Tibial artery (tissue), 4 donors: ENCODE measurements at places on chromosomes 7 and 10.

- H3K4me3 ChIP-seq = no peak overlapping the region
- no peaks in the 10 kb centered on the region for H3K27me3 ChIP-seq
Observed at GRCh38 chr7:82109288-82109687, 334.3 kb downstream of the CACNA2D1 start.

DNA sequence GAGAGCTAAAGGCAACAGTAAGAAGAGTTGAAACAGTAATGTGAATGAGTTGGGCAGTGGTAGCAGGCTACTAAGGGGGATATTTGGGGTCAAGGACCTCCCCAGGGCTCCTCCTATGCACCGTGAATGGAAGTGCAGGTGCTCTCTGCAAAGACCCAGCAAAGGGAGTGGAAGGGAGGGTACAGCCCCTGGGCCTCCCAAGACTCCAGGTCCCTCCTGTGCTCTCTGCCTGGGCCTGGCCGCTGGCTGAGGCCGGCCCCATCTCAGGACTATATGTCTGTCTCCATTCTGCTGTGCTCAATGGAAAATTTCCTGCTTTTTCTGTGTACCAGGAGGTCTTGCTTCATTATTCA is 372.1 kb upstream of the MKI67 start:
- H3K4me1 ChIP-seq = no peaks in the 10 kb centered on the region
- H3K27ac ChIP-seq = no peak overlapping the region
- H3K27me3 ChIP-seq = no peaks in the 10 kb centered on the region
- H3K4me3 ChIP-seq = no peak overlapping the region
- H3K36me3 ChIP-seq = no peaks in the 10 kb centered on the region

DNA sequence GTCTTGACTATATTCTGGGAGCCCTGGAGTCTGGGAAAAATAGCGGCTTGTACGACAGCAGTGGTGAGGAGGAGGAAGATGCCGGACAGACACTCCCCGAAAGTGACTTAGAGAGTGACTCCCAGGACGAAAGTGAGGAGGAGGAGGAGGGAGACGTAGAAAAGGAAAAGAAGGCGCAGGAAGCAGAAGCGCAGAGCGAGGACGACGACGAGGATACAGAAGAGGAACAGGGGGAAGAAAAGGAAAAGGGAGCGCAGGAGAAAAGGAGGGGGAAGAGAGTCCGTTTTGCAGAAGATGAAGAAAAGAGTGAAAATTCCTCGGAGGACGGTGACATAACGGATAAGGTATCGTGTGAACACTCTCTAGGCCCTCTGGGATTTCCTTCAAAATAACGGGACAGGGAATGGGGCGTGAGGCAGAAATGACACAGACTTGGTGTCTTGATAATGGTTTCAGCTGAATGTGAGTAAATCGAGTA is 908 bp downstream of the NOM1 start:
- H3K27me3 ChIP-seq = peaks cover 8% of the 10 kb centered on the region
- H3K36me3 ChIP-seq = peaks cover 32% of the 10 kb centered on the region
- H3K27ac ChIP-seq = no peak overlapping the region
- no peak for DNase-seq

GRCh38 chr10:3737864-3738263 is 47.1 kb downstream of the KLF6 start:
- no peaks in the 10 kb centered on the region for H3K4me1 ChIP-seq
- H3K27ac ChIP-seq = no peak overlapping the region
- H3K4me3 ChIP-seq = no peak overlapping the region
- H3K27me3 ChIP-seq = no peaks in the 10 kb centered on the region
- no peaks in the 10 kb centered on the region for H3K36me3 ChIP-seq

DNA sequence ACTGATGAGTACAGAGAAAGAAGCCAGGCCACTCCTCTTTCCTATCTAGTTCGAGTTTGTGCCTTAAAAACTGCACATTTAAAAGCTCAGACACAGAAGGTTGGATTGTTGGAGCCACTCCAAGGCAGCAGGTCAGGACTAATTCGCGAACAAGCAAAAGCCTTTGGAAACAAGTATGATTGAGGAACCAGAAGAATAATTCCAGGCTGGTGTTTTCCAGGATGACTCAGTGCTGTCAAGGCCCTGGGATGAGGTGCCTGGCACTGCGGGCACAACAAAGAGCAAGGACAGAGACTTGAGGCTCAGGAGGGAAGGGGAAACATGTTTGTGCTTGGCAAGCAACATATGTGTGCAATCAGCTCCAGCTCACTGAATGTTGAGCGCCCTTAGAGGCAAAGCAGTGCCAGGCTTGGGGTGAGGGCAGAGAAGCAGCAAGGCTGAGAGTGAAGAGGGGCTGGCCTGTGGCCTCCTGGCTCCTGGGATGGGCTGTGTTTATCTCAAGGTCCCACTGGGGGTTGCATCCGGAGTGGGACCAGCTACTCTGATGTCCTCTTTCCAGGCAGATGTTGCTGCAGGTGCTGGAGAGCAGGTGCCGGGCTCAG is 44.1 kb downstream of the VSTM4 start:
- H3K4me1 ChIP-seq = no peaks in the 10 kb centered on the region
- no peaks in the 10 kb centered on the region for H3K36me3 ChIP-seq
- H3K27ac ChIP-seq = no peak overlapping the region
- no peak overlapping the region for H3K4me3 ChIP-seq
- no peak for DNase-seq

DNA sequence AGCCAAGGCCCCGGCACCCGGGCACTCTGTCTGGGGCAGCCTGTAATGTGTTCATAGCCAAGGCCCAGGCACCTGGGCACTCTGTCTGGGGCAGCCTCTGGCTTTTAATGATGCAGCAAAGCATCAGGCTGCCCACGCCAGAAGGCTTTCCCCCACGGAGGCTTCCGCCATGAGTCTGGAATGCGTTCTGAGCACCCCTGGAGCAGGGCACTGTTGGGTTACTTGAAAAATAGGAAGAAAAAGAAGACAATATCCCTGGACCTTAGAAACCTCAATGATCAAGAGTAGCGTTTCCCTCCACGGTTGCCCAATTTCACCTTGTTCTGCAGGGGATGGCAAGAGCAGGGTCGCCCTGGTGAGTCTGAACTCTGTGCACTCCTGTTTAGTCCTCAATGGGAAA is 565.0 kb downstream of the PTPRN2 start:
- DNase-seq = no peak
- no peak overlapping the region for H3K4me3 ChIP-seq
- no peaks in the 10 kb centered on the region for H3K4me1 ChIP-seq

DNA sequence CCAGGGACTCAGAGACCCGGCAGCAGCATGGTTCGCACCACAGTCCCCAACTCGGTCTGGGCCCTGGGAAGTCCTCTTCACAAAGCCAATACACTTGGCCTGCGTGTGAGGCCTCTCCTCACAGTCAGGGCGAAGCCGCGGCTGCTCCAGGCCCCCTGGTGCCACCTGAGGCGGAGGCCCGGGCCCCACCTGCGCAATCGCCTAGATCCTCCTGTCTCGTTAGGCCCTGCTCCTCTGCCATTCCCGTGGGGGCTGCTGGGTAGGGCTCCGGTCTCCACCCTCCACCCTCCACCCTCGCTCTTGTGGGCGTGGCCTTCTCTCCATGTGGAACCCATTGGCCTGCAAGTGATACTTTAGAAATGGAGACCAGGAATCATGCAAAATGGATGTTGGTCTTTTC is 553.3 kb downstream of the INHBA start:
- H3K36me3 ChIP-seq = no peaks in the 10 kb centered on the region
- H3K4me1 ChIP-seq = no peaks in the 10 kb centered on the region
- DNase-seq = no peak
- no peak overlapping the region for H3K4me3 ChIP-seq

- H3K27me3 ChIP-seq = no peaks in the 10 kb centered on the region
- no peaks in the 10 kb centered on the region for H3K36me3 ChIP-seq
- H3K27ac ChIP-seq = no peak overlapping the region
- no peak for DNase-seq
- H3K4me1 ChIP-seq = peaks cover 18% of the 10 kb centered on the region
Observed at GRCh38 chr10:14605231-14605925, 169.3 kb downstream of the FAM107B start.

DNA sequence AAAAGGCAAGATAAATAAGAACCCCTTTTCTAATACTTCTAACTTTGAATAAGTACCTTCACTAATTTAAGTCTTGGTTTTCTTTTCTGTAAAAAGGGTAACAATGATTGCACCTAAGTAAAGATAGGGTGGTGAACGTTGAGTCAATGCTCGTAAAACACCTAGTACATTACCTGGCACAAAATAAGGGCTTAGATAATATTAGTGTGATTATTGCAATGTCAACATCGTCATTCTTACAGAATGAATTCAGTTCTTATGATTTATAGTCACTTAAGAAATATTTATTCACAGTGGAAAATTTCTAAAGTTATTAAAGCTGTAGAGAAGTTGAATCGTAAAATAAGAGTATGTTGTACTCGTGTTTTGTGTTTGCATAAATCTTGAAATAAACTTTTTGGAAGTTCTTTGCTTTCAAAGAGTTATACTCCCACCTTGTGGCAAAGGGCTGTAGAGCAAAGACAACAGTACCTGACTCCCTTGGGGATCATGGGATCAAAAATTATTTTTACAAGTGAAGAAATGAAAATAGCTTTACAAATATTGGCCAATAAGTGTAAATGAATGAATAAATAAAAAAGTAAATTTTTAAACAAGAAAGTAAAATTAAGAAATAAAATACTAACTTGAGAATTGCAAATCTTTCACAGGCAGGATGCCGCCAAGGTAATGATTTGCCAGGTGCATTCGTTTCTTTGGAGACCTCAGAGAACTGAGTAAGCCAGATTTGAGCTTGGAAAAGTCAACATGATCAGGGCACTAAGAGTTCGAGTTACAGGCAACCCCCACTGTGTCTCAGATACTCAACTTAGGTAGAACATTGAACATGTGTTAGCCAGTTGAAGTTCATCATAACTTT is 285.8 kb upstream of the CACNA2D1 start:
- no peak overlapping the region for H3K27ac ChIP-seq
- no peaks in the 10 kb centered on the region for H3K4me1 ChIP-seq
- no peak overlapping the region for H3K4me3 ChIP-seq
- DNase-seq = no peak
- H3K27me3 ChIP-seq = no peaks in the 10 kb centered on the region

DNA sequence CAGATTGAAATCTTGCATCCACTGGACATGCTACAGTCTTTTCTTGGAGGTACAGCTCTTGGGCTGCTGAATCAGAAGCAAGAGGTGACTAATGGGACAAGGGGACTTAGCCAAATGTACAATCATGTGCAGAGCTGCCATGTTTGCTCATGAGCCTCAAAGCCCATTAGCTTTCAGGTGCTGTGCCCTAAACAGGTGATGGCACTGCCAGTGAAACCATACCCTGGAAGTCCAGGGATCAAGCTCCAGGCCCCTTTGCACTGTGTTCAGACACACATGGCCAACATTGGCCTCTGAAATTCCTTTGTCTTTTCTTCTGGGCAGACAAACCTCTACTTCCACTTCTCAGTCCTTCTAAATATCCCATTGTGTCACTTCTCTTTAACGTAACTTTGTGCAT is 328.2 kb downstream of the GRID1 start:
- no peaks in the 10 kb centered on the region for H3K36me3 ChIP-seq
- no peak overlapping the region for H3K27ac ChIP-seq
- DNase-seq = no peak
- H3K4me3 ChIP-seq = no peak overlapping the region
- H3K27me3 ChIP-seq = no peaks in the 10 kb centered on the region
- no peaks in the 10 kb centered on the region for H3K4me1 ChIP-seq

- no peak overlapping the region for H3K4me3 ChIP-seq
- H3K36me3 ChIP-seq = no peaks in the 10 kb centered on the region
- H3K27ac ChIP-seq = no peak overlapping the region
- no peaks in the 10 kb centered on the region for H3K4me1 ChIP-seq
- peaks cover 26% of the 10 kb centered on the region for H3K27me3 ChIP-seq
Observed at GRCh38 chr10:110649347-110650264, 5.5 kb downstream of the RBM20 start.

DNA sequence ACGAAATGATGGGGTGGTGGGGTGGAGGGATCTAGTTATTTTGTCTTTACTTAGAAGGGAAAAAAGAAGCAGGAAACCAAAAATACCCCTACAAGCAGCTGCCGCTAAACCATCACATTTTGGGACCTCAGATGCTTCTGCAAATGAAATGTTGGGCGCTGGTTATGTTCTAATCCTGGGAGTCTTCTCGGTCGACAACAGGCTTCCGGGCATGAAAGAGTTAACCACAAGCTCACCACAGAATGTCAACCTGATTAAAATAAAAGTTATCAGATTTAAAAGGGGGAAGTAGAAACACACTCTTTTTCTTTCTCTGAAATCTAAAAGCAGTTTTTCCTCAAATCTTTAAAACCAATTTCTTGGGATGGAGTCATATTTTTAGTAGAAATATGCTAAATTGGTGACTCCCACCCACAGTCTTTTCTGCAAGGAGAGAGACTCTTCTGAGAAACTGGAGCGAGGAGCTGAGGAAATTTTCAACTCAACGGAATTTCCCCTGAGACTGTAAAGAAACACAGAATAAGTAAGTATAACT is 16.8 kb downstream of the IL2RA start:
- H3K27ac ChIP-seq = no peak overlapping the region
- H3K27me3 ChIP-seq = no peaks in the 10 kb centered on the region
- no peaks in the 10 kb centered on the region for H3K4me1 ChIP-seq
- H3K36me3 ChIP-seq = no peaks in the 10 kb centered on the region
- no peak for DNase-seq

GRCh38 chr7:128688492-128688891 is 16.4 kb downstream of the GARIN1A start:
- no peak for DNase-seq
- H3K27ac ChIP-seq = no peak overlapping the region
- H3K4me1 ChIP-seq = no peaks in the 10 kb centered on the region

DNA sequence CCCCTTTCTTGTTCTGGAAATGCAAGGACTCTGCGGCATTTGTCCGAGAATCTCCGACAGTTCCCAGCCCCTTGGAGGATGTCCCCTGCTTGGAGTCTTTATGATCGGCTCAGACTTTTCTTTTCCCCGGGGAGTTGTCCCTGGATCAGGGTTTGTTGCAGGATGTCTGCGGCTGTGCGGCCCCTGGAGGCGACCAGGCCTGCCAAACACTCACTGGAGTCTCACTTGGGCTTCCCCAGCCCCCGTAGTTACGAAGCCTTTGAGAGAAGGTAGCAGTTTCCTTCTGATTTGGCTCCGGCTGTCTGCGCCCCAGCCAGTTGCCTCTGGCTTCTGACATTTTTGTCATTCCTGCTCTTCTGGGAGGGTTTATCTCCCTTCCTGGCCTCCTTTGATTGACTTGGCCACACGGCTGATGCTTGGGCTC is 16.1 kb downstream of the COL26A1 start:
- H3K27me3 ChIP-seq = peaks cover 6% of the 10 kb centered on the region
- no peak overlapping the region for H3K4me3 ChIP-seq
- DNase-seq = no peak

DNA sequence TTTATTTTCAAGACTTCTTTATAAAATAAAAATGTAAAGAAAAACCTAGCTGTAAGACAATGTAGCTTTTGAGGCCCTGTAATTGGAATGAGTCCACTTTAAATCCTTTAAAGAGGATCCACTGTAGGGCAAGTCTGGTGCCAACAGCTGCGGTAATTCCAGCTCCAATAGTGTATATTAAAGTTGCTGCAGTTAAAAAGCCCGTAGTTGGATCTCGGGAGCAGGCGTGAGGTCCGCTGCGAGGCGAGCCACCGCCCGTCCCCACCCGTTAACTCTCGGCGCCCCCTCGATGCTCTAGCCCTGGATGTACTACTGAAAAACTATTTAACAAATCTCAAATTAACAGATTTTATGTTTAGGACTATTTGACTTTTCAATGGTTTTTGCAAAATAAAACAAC is 414.7 kb upstream of the SEMA3C start:
- DNase-seq = no peak
- H3K4me1 ChIP-seq = no peaks in the 10 kb centered on the region
- no peaks in the 10 kb centered on the region for H3K27me3 ChIP-seq
- H3K36me3 ChIP-seq = no peaks in the 10 kb centered on the region

GRCh38 chr7:134315679-134316538 is 821 bp downstream of the SLC35B4 start:
- H3K4me1 ChIP-seq = peaks cover 6% of the 10 kb centered on the region
- H3K27me3 ChIP-seq = no peaks in the 10 kb centered on the region
- H3K27ac ChIP-seq = peak overlapping the region; percentile 72
- no peaks in the 10 kb centered on the region for H3K36me3 ChIP-seq

GRCh38 chr7:36224934-36225858 is 72.1 kb downstream of the EEPD1 start:
- no peak overlapping the region for H3K4me3 ChIP-seq
- peaks cover 6% of the 10 kb centered on the region for H3K4me1 ChIP-seq
- DNase-seq = no peak
- H3K27ac ChIP-seq = no peak overlapping the region
